ENCODE measurements at places on chromosomes 7 and 10. TPM values are rescaled to one million over a fixed set of nuclear protein-coding genes. Genes with fewer than 3 reads are reported as not detected.

MRLN gene
- total RNA-seq = not detected

PRPS1L1 gene
- not detected for total RNA-seq

AKR1C4 gene
- not detected for total RNA-seq

UTF1 gene
- total RNA-seq = not detected

PRKG1 gene
- total RNA-seq = not detected

DNA sequence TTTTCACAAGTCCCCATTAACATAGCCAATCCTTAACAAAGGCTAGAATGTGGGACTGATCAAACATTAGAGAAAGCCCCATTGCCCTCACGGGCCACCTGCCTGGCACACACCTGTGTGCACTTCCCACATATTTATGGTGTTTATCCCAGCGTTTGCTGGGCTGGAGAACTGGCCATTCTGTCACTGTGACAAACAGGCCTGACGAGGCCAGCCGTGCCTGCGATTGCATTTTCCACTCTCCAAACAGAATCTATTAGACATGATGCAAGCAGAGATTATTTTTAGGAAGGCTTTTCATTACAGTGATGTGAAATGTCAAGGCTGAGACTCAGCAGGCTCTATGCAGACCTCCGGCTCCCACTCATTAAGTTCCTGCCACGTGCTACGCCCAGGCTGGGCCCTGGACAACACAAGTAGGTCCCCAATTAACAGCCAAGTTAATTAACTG is 20.4 kb downstream of the PTPRN2 start:
- no peak for DNase-seq

GRCh38 chr10:62589689-62590088 is 214.8 kb upstream of the ADO start:
- no peak for DNase-seq

GRCh38 chr7:102284399-102284798 is 2.3 kb upstream of the SH2B2 start:
- no peak for DNase-seq

GRCh38 chr10:28880683-28880950 is 203.3 kb downstream of the BAMBI start:
- no peak for DNase-seq

DNA sequence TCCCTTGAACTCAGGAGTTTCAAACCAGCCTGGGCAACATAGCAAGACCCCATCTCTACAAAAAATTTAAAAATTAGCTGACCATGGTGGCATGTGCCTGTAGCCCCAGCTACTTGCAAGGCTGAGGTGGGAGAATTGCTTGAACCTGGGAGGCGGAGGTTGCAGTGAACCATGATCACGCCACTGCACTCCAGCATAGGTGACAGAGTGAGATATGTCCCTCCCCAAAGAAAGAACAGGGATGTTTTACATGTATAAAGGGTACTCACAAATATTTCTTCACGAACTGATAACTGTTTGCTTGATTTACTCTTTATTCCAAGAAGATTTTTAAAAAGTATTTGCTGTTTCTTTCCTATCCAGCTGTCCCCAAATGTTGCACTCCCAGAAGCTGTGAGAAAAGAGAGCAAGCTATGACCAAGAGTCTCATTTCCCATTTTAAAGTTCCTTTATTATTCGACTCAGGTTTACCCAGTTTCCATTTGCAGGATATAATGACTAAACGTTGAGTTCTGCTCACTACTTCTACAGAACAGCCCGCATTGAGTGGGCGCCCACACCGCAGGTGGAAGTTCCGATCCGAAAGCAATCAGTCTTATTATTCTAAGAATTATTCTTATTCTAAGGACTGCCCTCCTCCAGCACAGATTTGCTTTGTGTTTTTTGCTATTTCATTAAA is 90.7 kb downstream of the APBB1IP start:
- no peak for DNase-seq

- DNase-seq = no peak
Observed at GRCh38 chr7:27122077-27122910, 8.3 kb downstream of the HOXA4 start.

GRCh38 chr7:14834883-14835282 is 67.7 kb downstream of the DGKB start:
- no peak for DNase-seq

GRCh38 chr7:146865696-146866095 is 749.1 kb downstream of the CNTNAP2 start:
- no peak for DNase-seq

DNA sequence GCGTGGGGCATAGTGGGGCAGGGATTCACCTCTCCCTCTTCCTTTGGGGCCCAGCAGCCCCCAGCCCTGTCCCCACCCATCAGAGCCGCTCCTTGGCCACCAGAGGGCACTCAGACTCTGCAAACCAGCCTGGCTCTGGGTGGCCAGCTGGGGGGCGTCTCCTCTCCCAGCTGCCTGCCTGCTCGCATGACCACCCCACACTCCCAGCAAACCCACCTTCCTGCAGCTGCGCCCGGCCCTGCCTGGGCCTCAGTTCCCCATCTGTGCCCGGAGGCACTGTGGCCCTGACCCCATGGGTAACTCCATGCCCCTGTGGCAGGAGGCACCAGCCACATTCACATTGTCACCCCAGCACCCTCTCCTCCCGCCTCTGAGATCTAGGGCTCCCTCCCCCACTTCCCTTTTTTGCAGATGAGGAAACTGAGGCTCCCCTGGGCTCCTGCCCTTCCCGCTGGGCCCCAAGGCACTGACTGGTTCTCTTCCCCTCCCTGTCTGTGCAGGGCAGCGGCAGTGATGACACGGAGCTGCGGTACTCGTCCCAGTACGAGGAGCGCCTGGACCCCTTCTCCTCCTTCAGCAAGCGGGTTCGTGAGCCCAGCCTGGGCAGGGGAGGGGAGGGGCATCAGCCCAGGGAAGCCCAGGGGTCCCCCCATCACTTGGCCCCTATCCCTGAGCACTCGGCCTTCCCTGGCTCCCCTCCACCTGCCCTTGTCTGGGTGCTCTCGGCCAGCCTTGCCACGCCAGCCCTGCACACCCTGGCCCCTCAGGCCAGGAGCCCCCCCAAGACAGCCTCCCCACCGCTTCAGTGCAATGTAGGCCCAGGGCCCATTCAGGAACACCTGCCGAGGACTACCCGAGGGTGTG is 6.9 kb upstream of the SH2B2 start:
- DNase-seq = no peak

GRCh38 chr10:57925045-57925444 is 342.6 kb downstream of the IPMK start:
- DNase-seq = no peak
